Retinal pigment epithelial cell (primary cell): ENCODE measurements at places on chromosomes 6 and 20.

DNA sequence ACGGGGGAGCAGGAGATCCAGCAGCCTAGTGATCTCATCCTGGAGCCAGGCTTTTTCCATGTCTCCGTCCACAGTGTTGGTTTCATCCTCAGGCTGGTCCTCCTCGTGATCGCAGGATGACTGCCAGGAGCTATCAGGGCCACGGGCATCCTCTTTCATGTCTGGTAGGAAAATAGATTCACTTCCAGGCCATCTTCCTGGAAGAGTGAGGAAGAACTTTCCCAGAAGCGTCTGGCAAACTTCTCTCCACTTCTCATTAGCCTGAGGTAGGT is 15.3 kb upstream of the SLC9A8 start:
- no peak for DNase-seq

DNA sequence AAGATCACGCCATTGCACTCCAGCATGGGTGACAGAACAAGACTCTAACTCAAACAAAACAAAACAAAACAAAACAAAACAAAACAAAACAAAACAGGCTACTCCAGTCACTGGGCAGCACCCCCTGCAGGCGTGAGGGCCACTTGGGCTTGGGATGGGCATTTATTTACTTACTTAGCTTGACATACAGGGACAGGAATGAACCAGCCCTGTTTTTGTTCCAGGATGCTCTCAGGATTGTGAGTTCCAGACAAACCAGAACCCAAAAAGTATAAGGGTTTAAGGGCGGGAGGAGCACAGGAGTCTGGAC is 4.0 kb upstream of the PTPN1 start:
- no peak for DNase-seq

DNA sequence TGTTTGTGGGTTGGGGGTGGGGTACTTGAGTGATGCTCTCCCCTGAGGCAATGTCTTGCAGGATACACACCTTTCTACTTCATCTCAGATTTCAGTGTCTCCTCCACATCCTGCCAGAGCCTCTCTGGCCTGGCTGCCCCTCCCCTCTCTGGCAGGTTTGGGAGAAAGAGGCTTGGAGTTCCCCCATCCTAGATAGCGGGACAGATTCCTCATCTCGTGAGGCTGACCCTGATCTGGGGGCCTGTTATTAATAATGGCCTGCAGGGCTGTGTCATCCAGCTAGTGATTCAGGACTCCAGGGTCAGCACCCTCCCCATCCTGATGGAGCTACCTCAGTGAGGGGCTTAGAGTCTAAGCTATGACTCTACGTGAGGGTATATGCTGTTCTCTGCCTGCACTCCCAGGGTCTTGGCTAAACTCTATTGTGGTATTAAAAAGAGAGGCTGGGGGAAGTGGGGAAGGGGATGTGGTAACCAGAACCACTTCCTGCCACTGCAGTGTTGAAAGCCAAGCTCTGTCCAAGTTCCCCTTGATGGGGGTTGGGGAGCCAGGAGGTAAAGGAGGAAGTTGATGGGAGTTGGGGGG is 3.7 kb upstream of the MMP9 start:
- no peak for DNase-seq

GRCh38 chr20:2394411-2395055 is 13.8 kb downstream of the TGM6 start:
- DNase-seq = no peak

DNA sequence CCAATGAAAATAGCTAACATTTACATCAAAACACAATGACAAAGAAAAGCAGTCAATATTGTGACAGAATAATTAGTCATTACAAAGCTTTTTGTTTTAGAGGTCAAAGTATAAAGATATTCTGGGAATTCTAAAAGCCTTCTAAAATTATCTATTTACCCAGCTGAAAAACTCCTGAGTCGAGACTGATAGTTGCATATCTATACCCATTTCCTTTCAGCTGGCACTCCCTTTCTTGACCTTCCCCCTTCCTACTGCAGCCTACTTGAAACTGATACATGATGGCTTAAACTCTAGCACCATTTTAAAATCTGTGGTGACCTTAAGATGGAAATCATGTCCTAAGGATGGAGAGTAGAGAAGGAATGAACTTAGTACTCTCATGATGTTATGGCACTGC is 38.6 kb downstream of the LMBRD1 start:
- DNase-seq = no peak

- no peak for DNase-seq
Observed at GRCh38 chr6:11318835-11319813, 86.7 kb upstream of the NEDD9 start.

- DNase-seq = no peak
Observed at GRCh38 chr20:7516621-7517111, 423.6 kb downstream of the HAO1 start.

- DNase-seq = no peak
Observed at GRCh38 chr6:168034537-168034936, 37.1 kb downstream of the KIF25 start.

DNA sequence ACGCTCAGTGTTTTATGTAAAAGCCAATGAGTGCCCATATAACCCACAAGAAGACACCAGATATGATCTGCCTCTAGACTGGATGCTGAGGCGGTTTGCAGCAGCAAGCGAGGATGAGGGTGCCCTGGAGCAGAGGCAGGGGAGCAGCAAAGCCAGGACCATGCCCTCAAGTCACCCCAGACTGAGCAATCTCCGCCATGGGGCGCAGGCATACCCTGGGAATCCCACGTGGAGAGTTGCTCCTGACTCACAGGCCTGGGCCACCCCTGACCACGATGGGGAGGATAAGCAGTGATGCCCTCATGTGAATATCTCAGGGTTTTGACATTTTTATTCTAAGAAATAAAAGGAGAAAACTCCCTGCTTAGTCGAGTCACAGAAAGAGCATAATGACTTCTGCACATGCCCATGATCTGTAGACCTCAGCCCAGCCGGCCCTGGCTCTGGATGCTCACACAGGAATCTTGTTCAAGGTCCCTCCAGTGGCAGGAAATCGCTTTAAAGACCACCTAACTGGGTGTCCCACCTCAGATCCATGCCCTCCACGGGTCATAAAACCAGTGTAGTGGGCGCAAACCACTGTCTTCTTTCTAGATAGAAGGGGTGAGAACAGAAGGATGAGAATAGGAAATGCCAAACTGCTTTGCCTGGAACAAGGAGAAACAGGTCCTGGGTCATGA is 138.3 kb upstream of the SNX9 start:
- no peak for DNase-seq

DNA sequence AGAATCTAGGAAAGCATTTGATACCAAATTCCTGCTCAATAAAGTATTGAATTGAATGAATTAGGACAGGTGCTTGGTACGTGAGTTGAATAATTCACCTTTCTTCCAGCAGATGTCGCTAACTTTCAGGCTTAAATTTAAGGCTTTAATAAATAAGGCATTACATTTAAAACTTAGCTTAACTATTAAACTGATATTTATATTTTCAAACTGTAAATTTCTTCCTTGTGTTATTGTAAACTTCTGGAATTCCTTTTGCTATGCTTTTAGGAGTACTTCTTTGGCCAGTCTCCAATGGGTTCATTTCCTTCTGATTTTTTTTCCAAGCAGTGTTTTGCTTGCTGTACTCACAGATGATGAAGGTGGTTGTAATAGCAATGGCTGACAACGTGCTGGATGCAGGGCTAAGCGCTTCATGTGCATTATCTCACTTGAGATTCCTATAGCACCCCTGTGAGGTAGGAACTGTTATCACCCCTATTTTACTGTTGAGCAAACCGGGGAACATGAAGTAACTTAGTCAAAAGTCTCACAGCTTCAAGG is 71.3 kb upstream of the SLC2A12 start:
- peak; percentile 50 for DNase-seq

DNA sequence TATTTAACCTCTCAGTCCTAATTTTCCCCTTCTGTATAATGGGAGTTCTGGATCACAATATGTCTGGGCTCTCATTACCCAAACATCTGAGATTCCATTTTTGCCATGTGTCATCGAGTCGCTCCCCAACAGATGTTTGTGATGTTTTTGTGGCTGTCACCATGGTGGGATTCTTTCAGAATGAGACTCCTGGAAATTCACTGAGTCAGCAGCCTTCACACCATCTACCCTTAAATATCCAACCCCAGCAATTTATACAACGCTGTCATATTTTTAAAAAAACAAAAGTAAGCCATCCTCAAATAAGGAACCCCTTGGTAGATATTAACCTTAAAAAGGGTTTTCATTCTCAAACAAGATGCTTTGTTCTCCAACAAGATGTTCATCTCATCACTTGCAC is 20.9 kb downstream of the NRSN1 start:
- DNase-seq = no peak

- peak; percentile 83 for DNase-seq
Observed at GRCh38 chr6:3911614-3912336, 62.6 kb downstream of the FAM50B start.
